ENCODE measurements at places on chromosomes 1 and 21.

DNA sequence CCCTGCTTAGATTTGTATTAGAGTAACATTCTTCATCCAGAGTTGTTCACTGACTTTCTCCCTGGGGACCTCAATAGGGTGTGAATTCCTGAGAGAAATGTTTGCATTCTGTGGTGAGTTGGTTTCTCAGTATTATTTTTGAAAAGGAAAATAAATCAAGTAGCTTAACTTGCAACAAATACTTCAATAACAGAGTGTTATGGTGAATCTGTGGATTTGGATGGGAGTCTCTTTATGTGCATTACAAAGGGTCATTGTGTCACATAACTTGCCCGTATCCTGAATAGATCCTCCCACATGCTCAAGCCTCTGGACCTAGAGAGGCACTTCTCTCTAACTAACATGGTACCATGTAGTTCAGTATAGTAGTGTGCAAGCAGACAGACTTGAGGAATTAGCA is 68.4 kb upstream of the IPO9 start:
- no peaks in the 10 kb centered on the region for H3K36me3 ChIP-seq
- H3K27me3 ChIP-seq, result no peaks in the 10 kb centered on the region
- DNase-seq, result no peak
- no peaks in the 10 kb centered on the region for H3K4me1 ChIP-seq
- H3K27ac ChIP-seq, result peak overlapping the region; percentile 53
- no peak overlapping the region for H3K4me3 ChIP-seq

DNA sequence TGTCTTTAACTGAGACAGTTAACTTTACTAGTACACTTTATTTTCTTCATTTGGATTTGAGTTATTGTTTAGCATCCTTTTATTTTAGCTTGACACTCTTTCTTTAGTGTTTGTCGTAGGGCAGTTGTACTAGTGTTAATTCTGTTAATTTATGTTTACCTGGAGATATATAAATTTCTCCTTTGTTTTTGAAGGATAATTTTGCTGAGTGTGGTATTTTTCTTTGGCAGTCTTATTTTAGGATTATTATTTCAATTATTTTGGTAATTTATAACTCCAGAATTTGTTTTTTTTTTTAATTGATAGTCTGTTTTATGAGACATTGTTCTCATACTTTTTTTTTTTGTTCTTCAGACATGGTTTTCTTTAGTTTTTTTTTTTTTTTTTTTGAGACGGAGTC is 73.8 kb upstream of the CHODL start:
- H3K4me3 ChIP-seq, result no peak overlapping the region
- no peak for DNase-seq
- H3K36me3 ChIP-seq, result no peaks in the 10 kb centered on the region
- H3K27me3 ChIP-seq, result no peaks in the 10 kb centered on the region
- H3K27ac ChIP-seq, result no peak overlapping the region
- H3K4me1 ChIP-seq, result no peaks in the 10 kb centered on the region

DNA sequence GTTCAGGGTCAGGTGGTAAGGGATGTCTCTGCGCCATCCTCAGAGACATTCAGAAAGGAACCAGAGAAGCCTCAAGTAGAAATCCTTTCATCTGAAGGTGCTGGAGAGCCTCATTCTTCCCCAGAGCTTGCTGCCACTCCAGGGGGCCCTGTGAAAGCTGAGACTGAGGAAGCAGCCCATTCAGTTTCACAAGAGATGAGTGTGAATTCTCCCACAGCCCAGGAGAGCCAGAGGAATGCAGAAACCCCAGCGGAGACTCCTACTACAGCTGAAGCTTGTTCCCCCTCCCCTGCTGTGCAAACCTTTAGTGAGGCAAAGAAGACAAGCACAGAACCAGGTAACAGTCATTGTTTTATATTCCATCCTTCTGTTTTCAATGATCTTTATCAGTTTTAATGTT is 38.7 kb downstream of the ZBTB40 start:
- no peak overlapping the region for H3K27ac ChIP-seq
- no peaks in the 10 kb centered on the region for H3K4me1 ChIP-seq
- no peak for DNase-seq
- no peak overlapping the region for H3K4me3 ChIP-seq
- no peaks in the 10 kb centered on the region for H3K36me3 ChIP-seq

DNA sequence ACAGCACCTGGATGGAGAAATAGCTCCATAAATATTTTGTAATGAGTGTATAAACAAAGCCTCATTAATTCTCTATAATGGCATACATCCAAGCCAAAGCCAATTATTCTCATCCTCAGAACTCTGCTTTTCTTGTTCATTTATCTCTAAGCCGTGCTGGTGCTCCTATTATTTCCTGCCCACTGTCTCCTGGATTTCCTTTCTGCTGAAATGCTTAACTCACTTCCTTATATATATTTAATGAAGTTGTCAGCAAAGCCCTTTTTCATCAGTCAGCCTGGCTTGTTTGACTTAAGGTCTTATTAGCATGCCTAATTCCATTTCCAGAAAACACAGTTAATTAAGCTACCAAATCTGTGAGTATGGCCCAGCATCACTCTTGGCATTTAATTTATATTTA is 93.4 kb downstream of the SLC25A24 start:
- H3K36me3 ChIP-seq, result no peaks in the 10 kb centered on the region
- H3K4me3 ChIP-seq, result no peak overlapping the region
- no peak overlapping the region for H3K27ac ChIP-seq
- no peaks in the 10 kb centered on the region for H3K27me3 ChIP-seq
- no peak for DNase-seq
- H3K4me1 ChIP-seq, result no peaks in the 10 kb centered on the region
